ENCODE measurements at places on chromosomes 5 and 9.
A peak's percentile ranks its signal among the peaks of the same experiment; 100 is the strongest.

GRCh38 chr9:132679946-132680625 lies 9.8 kb downstream of the GTF3C4 start:
- DNase-seq: no peak

DNA sequence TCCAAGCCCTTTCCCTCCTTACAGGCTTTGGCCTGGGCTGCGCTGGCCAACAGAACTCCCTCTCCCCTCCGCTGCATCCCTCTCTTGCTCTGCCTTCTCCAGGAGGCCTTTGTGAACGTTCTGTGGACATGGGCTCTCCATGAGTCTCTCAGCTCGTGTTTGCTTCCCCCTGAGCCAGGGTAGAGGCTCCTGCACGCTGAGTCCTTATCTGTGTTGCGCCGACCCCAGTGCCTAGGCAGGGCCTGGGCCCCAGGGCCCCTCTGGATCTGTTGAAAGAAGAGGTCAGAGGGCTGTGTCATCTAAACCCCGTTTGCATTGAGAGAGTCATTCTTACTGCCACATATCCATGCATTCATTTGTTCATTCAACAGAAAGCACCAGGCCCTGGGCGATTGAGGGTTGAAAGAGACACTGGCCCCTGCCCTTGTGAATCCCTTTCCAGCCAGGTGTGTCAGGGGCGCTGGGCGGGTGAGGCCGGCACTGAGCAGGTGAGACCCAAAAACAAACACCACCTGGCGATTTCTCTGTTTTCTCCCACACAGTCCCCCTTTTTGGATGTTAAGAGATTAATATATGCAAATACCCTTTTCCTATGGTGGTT lies 111.2 kb upstream of the IER5L start:
- no peak for DNase-seq

DNA sequence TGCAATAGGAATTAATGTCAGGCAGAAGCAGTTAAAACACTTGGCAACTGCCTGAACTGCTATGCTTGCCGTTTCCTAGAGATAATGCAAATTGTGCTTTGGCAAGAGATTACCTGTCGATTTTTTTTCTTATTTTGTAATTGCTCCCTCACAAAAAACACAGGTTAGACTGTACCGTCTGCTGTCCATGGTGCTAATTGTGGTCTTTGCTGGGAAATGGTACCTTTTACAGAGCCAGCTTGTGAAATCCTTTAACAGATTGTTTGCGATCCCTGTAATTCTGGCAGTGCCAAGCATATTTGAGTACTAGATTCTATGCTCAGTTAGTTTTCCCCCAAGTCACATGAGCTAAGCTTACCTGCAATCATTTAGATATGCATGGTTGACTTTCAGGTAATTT lies 2125.8 kb upstream of the WWC1 start:
- peak; percentile 98 for DNase-seq

DNA sequence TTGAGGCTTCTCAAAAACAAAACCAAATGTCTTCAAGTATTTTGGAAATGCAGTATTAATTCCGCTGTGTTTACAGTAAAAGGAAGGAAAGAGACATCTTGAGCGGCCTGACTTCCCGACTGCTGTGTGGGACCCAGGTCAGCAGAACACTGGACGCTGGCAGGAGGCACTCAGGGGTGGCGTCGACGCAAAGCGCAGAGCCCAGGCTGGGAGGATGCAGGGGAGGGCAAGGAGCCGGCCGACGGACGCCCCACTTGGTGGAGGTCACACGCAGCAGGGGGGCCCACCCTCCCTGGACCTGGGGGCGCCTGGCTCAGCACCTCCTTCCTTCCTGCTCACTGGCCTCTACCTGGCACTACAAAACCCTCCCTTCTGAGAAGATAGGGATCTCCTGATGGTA lies 19.7 kb downstream of the SLC12A7 start:
- no peak for DNase-seq

DNA sequence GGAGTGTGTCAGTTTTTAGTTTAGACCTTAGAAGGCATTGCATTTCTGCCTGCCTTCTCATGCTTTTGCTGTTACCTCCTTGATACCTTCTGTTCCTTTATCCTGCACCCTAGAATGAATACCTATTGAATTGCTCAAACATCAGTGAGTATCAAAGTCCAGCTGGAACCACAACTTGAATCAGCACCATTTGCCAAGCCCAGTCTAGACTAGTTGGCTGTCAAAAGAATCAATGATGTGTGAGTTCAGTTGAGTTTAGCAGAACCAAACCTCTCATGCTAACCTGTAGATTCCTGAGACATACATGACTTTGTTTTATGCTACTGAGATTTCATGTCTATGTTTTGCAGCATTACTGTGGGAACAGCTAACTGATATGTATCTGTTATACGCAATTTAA lies 116.6 kb downstream of the FAM170A start:
- DNase-seq: no peak

GRCh38 chr9:95788021-95788420 lies 87.5 kb upstream of the ERCC6L2 start:
- DNase-seq: no peak

GRCh38 chr5:105460721-105461120 lies 1898.1 kb upstream of the NUDT12 start:
- DNase-seq: peak; percentile 19

DNA sequence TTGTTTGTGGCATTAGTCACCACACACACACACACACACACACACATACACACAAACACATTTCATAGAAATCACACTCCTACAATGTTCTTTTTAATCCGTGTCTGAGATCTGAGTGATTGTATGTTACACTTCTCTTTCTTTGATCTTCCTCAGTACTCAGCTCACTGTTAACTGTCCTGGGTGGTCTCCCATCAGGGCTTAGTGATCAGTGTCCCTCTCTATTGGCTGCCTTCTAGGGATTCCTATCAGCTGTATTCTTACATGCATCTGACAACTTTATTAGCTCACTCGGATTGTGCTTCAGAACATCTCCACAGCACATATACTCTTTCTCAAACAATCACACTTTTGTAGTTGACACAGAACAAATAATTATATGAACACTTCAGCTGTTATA lies 170.2 kb upstream of the POU5F2 start:
- DNase-seq: peak; percentile 90

DNA sequence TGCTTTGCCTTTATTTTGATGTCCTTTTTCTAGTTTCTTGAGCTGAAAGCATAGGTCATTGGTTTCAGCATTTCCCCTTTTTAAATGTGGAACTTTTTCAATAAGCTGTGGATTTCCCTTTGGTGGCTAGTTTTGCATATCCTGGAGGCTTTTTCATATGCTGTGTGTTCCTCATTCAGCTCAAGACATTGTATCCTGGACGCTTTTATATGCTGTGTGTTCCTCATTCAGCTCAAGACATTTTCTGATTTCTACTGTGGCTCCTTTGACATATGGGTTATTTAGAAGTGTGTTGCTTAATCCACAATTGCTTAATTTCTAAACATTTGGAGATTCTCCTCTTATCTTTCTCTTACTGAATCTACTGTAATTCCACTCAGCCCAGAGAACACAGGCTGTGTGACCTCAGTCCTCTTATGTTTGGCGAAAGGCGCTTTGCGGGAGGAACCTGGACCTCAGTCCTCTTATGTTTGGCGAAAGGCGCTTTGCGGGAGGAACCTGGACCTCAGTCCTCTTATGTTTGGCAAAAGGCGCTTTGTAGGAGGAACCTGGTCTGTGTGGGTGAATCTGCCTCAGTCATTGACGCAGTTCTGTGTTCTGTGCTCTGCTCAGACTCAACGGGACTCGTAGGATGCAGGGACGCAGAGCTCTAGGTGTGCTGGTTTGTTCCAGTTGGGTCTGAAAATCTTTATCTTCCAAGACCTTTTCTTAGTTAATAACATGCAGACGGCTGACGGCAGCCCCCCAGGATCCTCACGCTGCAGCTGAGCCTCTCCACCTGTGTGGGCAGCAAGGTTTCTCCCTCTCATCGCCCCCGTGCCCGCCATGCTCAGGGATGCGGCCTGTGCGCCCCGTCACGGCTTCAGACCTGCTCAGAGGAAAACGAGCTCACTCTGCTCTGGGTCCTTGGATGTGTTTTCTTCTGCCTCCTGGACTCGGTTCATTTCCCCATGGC lies 6.0 kb upstream of the SLC9A3 start:
- DNase-seq: no peak

GRCh38 chr5:163735069-163735468 lies 229.7 kb downstream of the MAT2B start:
- DNase-seq: no peak

GRCh38 chr5:131999441-132000240 lies 11.8 kb downstream of the ACSL6 start:
- peak; percentile 87 for DNase-seq

GRCh38 chr5:55823151-55823796 lies 27.9 kb upstream of the IL31RA start:
- DNase-seq: no peak

GRCh38 chr5:180130291-180130869 lies 58.8 kb upstream of the RNF130 start:
- no peak for DNase-seq

DNA sequence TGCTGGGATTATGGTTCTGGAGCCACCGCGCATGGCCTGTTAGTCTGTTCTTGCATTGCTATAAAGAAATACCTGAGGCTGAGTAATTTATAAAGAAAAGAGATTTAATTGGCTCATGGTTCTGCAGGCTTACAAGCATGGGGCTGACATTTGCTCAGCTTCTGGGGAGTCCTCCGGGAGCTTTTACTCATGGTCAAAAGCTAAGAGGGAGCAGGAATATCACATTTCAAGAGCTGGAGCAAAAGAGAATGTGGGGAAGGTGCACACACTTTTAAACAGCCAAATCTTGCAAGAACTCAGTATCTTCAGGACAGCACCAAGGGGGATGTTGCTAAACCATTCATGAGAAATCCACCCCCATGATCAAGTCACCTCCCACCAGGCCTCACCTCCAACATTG lies 12.1 kb downstream of the JAK2 start:
- DNase-seq: peak; percentile 6

- DNase-seq: peak; percentile 92
Measured at GRCh38 chr9:89797937-89798455, 193.2 kb downstream of the GADD45G start.

GRCh38 chr5:74272831-74273451 lies 367.6 kb downstream of the ENC1 start:
- no peak for DNase-seq

- no peak for DNase-seq
Measured at GRCh38 chr9:133589454-133590227, 19.5 kb downstream of the FAM163B start.

DNA sequence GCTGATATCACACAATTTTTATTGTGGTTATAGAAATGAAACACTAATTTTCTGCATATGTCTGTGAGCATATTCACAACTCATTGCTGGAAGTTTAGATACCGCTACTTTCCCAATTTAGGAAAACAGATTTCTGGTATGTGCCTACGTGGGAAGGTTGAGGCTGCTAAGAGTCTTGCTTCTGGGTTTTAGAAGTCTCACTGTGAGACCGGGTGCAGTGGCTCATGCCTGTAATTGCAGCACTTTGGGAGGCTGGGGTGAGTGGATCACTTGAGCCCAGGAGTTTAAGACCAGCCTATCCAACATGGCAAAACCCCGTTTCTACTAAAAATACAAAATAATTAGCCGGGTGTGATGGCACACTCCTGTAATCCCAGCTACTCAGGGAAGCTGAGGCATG lies 39.6 kb downstream of the UBAP1 start:
- no peak for DNase-seq

GRCh38 chr5:59587489-59588337 lies 305.8 kb downstream of the PDE4D start:
- peak; percentile 96 for DNase-seq

DNA sequence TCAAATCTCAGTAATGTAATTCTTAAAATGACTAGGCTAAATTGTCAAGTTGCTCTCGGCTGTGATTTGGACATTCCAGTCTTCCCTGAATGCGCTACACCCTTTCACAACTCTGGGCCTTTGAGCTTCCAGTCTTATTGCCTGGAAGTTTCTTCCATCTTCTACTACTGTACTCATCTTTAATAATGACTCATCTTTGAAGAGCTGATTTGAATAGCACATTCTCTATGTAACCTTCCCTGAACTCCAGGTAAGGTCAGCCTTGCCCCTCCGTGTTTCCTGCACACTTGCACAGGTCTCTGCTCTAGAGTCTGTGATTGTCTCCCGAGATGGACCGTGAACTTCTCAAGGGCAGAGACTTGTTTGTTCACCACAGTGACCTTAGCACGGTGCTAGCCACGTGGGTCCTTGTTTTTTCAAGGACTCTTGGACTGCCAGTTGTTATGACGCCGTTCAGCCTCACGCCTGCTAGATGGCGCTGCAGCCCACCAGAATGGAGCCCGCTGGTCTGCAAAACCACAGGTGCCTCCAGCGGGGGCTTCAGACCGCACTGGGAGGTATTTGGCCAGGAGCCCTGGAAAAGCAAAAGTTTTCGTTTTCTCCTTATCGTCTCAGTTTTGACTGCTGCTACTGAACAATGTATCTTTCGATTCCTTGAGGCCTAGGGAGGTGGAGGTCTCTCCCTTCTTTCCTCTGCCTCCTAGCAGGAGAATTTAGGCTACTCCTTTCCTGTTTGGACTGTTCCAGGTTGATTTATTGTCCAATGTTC lies 44.4 kb downstream of the SEC61B start:
- DNase-seq: peak; percentile 83

- DNase-seq: peak; percentile 25
Measured at GRCh38 chr5:9626955-9627354, 3.2 kb downstream of the TAS2R1 start.

DNA sequence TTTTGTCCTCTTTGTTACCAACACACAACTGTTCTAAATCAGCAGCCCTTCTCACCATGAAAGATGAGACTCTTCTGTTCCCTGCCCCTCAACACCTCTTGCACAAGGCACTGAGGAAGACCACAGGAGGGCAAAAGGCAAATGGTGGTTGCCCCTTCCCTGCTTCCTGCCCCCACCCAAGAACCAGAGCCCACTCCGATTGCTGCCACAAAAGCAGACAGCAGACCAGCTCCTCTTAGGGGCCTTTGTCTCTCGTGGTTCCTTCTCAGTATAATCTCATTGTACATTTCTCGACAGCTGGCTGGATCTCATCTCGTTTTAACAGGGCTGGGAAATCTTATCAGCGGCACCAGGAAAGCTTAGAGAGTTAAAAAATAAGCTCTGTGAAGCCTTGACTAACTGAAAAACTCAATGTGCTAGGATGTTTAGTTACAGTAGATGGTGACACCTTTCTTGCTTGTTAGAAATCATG lies 1.1 kb downstream of the MVB12B start:
- DNase-seq: peak; percentile 46

GRCh38 chr5:124876983-124877382 lies 130.5 kb upstream of the ZNF608 start:
- no peak for DNase-seq

DNA sequence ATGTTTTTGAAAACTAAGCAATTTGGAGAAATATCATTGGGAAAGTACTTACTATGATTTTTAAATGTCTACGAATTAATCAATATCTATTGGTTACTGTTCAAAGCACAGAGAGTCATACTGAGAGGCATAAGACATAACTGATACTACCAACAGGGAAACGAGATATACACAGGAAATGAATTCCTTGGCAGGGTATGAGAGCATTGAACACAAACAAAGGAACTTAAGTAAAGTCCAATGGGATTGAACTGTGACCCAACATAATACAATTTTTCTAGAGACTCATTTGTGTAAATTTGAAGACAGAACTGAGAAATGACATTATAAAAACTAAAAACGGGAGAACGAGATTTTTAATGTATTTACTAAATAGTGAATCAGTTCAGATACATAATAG lies 1.3 kb upstream of the ITGA1 start:
- DNase-seq: no peak

- DNase-seq: no peak
Measured at GRCh38 chr9:82037126-82037525, 48.6 kb downstream of the SPATA31D1 start.

GRCh38 chr9:108413809-108414208 lies 442.0 kb downstream of the ACTL7B start:
- no peak for DNase-seq
